ENCODE measurements at places on chromosomes 6 and 20.

- no peak for DNase-seq
These were observed 29.9 kb downstream of the ABHD12 start for GRCh38 chr20:25360631-25361286.

GRCh38 chr20:4897600-4897999 lies 103.7 kb downstream of the SLC23A2 start:
- DNase-seq, result no peak

DNA sequence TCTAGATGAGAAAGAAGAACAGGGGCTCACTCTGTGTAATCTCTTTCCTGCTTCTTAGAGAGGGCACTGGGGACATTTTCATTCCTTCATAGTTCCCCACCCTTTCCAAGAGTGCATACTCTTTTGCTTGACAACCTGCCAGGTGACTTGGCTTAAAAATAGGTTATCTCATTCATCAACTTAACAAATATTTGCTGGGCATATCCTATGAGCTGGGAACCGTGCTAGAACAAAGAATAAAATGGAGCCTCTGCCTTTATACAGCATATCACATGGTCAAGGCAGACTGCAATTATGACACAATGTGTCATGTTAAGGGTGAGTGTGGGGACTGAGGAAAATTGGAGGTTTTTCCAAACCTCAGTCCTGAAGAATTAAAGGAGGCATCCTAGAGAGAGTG lies 209.8 kb upstream of the FOXA2 start:
- peak; percentile 86 for DNase-seq

GRCh38 chr6:162151021-162151665 lies 576.4 kb downstream of the PRKN start:
- no peak for DNase-seq

- DNase-seq, result no peak
These were observed 8.8 kb downstream of the THBS2 start for GRCh38 chr6:169244684-169245383.

DNA sequence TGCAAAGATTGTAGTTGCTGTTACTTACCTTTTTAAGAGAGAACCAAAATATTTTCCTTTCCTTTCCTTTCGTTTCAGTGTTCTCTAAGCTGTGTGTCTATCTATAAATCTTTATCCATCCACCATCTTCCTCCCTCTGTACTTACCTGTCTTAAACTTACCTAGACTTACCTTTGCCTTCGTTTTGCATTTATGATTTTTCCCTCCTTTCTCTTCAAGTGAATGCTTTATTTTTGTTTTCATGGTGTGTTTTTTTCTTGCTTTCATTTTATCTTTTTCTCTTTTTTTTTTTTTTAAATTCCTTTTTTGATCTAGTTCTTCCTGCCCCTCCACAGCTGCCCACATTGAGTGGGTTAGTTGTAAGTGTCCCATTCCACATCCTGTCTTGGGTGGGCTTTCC lies 26.2 kb downstream of the ARID1B start:
- DNase-seq, result no peak

GRCh38 chr6:56699066-56699654 lies 56.5 kb upstream of the DST start:
- DNase-seq, result peak; percentile 6

DNA sequence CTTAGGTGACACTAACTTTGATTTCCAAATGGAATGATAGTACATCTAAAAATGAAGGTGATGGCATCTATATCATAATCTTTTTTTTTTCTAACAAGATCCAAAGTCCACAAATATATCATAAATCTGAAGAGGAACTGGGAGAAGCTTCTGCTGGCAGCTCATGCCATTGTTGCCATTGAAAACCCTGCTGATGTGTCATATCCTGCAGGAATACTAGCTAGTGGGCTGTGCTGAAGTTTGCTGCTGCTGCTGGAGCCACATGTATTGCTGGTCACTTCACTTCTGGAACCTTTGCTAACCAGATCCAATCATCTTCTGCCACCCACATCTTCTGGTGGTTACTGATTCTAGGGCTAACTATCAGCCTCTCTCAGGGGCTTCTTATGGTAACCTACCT lies 27.4 kb upstream of the KHDC1 start:
- DNase-seq, result no peak

- no peak for DNase-seq
These were observed 44.1 kb upstream of the CHRNA4 start for GRCh38 chr20:63405102-63405730.

DNA sequence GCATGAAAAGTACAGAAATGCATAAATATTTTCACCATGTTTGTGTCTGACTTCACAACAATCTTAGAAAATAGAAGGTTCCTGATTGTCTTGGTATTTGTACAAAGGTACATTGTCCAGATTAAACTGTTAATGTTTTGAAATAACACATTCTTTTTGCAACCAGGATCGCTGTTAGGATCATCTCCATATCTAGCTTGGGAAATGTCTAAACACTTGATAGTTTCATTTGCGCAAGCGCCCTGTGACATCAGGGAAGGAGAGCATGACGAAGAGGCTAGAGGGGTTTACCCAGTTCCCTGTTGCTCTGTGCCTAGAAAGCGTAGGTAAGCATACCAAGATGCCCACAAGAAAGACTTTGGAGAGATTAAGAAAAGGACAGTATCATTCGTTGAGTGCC lies 19.4 kb downstream of the ALDH8A1 start:
- no peak for DNase-seq

- no peak for DNase-seq
These were observed 3.9 kb upstream of the KCNS1 start for GRCh38 chr20:45104786-45105185.

DNA sequence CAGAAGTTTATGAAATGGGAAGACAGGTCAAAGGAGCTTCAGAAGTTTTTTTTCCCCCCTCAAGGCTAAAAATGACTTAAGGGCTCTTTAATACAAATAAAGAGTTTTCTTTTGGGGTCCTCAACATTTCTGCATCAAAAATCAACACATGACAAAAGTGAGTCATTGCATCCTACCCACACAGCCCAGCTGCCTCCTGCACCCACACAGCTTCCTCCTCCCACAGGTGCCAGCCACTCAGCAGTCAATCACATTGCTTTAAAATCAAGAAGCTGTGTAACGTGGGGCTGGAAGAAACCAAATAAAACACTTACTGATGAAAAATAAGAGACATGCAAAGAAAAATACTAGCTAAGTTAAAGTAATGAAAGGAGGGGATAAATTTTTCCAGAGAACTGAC lies 68.5 kb downstream of the MAP3K5 start:
- no peak for DNase-seq

GRCh38 chr6:53879608-53880007 lies 84.8 kb downstream of the LRRC1 start:
- DNase-seq, result no peak

GRCh38 chr6:112383191-112383590 lies 36.1 kb downstream of the RFPL4B start:
- no peak for DNase-seq

GRCh38 chr20:8365634-8366033 lies 233.6 kb downstream of the PLCB1 start:
- no peak for DNase-seq

DNA sequence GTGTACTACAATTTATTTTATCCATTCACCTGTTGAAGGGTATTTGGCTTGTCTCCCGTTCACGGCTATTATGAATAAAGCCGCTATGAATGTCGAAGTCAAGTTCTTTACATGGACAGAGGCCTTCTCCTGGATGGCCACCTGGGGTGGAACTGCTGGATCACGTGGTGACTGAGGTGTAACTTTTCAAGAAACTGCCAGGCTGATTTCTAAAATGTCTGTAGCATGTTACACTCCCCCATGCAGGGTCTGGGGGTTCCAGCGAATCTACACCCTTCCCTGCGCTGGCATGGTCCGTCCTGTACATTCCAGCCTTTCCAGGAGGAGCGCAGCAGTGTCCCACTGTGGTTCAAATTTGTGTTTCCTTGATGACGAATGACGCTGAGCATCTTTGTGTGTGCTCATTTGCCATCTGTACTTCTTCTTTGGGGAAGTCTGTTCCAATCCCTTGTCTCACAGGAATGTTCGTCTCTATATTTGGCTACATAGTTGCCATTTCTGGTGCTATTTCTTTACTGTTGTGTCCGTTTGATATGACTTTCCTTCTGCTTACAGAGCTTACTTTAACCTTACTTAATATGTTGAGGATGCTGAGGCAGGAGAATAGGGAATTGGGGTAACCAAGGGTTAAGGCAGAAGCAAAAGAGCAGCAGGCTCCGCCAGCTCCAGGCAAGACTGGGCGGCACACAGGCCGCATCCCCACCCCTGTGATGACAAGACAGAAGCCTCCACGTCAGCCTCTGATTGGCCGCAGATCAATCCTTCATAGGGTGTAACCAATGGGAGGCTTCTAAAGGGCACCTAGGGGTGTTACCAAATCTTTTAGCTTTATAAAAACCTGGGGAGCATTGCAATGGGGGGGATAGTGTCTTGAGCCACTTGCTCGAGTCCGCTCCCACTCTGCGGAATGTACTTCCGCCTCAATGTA lies 106.6 kb downstream of the TAF4 start:
- no peak for DNase-seq

- DNase-seq, result no peak
These were observed 1706.7 kb downstream of the HACE1 start for GRCh38 chr6:103153016-103153415.

DNA sequence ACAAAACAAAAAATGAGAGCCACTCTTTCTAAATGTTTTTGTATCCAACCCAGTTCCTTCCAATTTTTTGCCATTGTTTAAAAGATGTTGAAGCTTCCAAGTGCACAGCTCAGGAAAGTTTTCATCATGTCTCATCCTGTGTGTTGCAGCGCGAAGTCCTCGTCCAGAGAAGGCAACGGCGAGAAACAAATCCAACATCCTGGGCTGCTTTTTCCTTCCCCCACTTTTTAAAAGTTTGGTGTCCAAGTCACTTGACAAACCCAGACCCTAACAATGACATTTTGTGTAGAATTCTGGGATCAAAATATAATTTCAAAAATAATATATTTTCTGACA lies 92.3 kb downstream of the ANKRD60 start:
- DNase-seq, result no peak

- DNase-seq, result no peak
These were observed 10.3 kb upstream of the RHAG start for GRCh38 chr6:49646942-49647341.

- no peak for DNase-seq
These were observed 226.9 kb downstream of the SIM1 start for GRCh38 chr6:100237821-100238220.

DNA sequence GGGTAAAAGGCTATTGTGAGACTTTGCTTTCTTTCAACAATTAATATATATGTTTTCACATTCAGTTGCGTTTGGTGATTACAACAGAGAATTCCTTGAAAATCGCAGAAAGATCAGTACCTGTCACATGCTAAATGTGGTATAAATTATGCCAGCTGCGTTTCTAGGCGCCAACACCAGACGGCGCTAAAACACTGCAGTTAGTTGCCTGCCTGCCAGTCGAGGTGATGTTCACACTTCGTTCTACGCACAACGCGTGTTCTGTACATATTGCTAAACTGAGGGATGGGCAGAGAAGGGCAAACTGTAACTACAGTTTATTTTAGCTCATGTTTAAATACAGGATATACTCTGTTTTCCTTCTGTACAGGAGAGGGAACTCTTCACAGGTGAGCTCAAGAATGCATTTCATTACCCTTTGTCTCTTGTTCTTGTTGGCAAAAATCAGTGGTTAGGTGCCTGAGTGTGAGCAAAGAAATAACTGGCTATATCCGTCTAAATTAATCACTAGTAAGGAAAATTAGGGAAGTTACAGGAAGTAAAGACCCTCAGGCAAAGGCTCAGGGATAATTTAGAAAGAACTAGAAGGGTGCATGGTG lies 100.1 kb upstream of the RGS17 start:
- DNase-seq, result peak; percentile 39

- no peak for DNase-seq
These were observed 42.2 kb upstream of the SCRT2 start for GRCh38 chr20:717832-718231.

GRCh38 chr6:139569566-139569965 lies 195.1 kb upstream of the CITED2 start:
- no peak for DNase-seq

DNA sequence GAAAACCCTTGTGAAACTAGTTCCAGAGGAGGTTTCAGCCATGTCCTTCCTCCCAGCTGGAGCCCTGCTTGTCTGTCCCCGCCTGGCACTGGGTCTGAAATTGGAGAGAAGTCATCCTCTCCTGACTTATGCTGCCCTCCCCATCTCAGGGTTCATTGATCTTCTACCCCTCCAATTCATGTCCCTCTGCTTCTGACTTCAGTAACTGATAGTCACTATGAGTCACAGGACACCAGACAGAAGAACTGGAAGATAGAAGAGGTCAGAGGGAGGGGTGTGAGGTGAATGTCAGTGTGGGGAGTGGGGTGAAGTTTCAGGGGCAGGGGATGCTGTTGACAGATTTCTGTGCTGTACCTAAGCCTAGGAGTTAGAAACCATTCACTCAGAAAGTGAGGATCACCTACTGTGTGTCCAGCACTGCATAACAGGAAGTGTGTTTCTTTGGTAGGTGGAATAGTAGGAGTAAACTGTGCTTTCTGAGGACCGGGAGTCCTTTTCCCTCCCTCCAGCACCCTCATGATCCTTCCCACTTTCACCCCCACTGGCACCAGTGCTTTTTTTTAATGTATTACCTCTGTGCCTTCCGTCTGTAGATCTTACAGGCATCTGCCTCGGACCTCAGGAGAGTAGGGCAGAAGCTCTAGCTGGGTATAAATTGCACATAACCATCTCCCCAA lies 627 bp upstream of the RPP21 start:
- DNase-seq, result no peak

- DNase-seq, result no peak
These were observed 114.3 kb downstream of the DST start for GRCh38 chr6:56528412-56528841.

GRCh38 chr20:38256021-38256420 lies 4.5 kb downstream of the KIAA1755 start:
- no peak for DNase-seq

DNA sequence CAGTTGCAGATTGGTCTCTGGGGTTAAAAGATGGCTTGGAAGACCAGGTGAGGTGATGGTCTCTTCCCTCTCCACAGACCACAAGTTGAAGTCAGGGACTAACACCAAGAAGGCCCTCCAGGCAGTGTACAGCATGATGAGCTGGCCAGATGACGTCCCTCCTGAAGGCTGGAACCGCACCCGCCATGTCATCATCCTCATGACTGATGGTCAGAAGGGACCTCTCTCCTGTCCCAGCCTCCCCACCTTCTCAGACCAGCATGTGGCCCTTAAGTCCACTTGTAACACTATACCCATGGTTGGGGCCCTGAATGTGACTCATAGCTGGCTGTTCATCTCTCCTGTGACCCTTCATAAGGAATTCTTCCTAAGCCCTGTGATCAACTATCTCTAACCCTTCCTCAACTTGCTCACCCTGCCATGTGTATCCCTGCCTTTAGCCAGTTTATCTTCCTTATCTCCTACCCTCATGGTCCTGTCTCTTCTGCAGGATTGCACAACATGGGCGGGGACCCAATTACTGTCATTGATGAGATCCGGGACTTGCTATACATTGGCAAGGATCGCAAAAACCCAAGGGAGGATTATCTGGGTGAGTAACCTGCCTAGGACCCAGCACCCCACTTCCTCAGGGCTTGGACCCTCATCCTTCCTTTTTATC lies 3.0 kb downstream of the CFB start:
- no peak for DNase-seq

GRCh38 chr20:20084296-20084752 lies 32.0 kb downstream of the CFAP61 start:
- peak; percentile 19 for DNase-seq

GRCh38 chr20:41300886-41301285 lies 16.6 kb downstream of the ZHX3 start:
- DNase-seq, result no peak
